Aorta (tissue), 5 donors: ENCODE measurements at places on chromosomes 12 and 14. TPM values are rescaled to one million over a fixed set of nuclear protein-coding genes. Genes with fewer than 3 reads are reported as not detected.

DNA sequence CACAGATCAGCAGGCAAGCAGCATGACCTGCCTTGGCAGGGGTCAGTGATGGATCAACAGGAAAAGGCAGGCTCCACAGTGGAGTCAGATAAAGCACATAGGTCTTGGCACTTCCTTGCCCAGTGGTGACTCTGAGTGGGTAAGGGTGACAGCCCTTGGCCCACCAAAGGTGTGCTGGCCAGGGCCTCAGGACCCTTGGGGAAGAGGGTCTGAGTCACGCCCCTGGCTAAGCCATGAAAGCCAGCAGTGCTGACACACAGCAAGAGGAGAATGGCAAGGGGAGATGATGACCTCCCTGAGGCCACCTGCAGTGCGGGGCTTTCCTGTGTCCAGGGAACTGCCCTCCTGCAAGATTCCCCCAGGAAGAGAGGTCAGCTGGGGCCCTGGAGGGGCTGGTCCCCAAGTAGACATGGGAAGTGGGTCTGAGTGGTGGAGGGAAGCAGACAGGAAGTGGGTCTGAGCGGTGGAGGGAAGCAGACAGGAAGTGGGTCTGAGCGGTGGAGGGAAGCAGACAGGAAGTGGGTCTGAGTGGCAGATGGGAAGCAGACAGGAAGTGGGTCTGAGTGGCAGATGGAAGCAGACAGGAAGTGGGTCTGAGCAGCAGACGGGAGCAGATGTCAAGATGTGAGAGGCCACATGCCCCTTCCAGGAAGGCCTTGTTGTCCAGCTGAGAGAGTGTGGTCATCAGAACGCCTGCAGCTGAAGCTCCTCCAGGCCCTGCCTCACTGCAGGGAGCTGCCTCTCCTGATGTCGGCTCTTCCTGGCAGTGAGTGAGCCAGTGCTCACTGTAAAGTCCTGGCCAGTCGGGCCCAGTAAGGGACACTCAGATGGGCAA lies 34.8 kb downstream of the DIO3 start:
- no peak for DNase-seq

DNA sequence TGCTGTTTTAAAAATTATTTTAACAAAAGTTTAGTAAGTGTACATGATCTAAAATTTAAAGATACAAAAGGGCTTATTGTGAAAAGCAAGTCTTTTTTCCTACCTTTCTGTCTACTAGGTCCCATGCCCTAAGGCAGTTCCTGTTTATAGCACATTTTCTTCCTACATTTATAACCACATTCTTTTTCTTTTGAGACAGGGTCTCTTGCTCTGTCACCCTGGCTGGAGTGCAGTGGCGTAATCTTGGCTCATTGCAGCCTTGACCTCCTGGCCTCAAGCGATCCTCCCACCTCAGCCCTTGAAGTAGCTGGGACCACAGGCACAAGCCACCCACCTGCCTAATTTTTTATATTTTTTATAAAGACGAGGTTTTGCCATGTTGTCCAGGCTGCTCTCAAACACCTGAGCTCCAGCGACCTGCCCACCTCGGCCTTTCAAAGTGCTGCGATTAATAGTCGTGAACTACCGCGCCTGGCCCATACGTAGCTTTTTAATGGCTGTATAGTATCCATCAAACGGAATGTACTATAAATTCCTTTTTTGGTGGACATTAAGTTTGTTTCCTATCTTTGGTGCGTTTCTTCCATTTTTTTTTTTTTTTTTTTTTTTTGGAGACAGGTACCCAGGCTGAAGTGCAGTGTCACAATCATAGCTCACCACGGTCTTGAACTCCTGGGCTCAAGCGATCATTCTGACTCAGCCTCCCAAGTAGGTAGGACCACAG lies 20.9 kb downstream of the FRS2 start:
- DNase-seq, result no peak

DNA sequence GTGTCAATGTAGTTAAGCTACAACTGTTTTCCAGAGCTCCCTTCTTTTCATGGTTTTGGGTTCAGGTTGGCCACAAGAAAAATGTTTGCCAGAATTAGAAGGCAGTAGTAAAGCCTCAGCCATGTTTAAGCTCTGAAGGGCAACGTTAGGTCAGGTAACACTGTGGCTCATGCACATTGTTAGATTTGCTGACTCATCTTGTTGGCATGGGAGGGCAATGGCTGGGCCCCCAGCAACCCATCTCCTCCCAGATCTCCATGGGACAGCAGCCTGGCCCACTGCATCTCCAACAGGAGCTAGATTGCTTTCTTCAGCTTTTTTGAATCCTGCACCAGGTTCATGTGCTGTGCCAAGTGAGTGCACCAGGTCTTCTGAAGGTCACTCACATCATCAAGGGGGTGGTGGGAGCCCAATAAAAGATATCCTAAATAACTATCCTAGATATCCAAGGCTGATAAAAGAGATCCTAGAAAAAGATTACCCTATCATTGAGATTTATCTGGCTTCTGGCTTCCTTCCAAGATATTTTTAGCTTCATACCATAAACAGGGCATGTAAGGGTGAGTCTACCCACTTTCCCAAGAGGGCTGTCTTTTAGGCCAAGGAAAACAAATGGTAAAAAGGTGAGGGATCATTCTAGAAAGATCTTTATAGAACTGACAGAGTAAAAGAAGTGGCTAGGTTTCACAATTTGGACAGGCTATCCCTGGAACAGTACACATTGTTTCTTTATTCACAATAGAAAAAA lies 28.9 kb downstream of the PTGER2 start:
- no peak for DNase-seq

GRCh38 chr12:54977155-54977554 lies 7.4 kb downstream of the TESPA1 start:
- DNase-seq, result no peak

GRCh38 chr12:78146365-78146772 lies 315.7 kb downstream of the NAV3 start:
- no peak for DNase-seq

DNA sequence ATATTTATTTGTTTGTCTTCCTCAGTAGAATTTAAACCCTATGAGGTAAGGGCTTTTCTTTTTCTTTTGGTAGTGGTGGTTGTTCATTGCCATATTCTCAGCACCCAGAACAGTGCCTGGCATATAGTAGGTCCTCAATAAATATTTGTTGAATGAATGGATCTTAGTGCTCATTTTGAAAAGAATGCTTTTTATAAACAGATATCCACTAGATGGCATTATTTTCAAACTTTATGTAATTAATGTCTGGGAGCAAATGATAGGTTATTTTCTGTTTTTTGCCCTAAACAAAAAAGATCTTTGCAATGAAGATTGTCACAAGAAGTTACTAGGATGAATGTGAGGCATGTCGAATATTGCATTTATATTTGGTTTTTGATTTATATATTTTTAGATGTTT lies 64.1 kb downstream of the RAD51B start:
- DNase-seq, result no peak

DNA sequence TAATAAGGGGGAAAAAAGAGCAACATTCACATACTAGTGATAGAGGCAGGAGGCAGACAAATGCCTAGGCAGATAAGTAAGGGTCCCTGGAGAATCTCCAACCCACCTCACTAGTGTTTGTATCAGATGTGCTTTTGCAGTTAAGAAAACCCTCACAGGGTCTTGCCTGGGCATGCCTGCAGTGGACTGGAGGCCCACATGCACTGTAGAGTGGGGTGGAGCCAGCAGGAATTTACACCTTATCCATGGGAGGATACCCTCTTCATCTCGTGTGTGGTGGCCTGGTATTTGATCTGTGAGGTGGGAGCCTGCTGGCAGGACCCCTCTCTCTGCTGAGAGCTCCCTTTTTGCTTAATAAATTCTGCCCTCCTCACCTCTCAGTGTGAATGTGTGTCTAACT lies 238.0 kb upstream of the SLC16A7 start:
- no peak for DNase-seq

DNA sequence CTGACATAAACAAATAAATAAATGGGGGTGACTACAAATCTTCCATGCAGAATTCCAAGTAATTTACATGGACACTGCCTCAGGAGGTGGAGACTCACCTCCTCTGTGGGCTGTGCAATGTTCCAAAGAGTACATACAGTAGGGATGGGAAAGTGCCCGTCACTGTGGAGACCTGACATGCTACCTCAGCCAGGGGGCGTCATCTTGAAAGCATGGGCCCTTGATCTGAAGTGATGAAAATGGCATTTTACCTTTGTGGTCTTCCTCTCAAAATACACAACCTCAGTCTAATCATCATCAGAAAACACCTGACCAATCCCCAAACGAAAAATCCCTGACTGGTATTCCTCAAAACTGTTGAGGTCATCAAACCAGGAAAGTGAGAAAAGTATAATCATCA lies 48.4 kb downstream of the ANAPC7 start:
- DNase-seq, result no peak

DNA sequence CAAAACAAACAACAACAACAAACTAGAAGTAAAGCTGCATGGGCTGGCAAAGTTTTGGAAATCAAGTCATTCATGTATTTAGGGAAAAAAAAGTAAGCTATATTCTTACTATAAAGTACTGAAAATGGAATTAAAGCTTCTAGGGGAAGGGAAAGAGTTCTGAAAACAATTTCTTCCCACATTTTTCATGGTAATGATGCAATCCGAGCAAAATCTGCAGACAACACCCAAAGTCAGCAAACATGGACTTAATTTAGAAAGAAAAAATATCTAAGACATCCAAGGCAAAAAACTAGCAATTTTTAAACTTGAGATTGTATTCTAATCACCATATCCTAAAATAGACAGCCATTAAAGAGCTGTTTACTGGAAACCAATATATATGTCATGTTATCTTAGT lies 86.3 kb downstream of the LRP6 start:
- DNase-seq, result no peak

GRCh38 chr12:7542046-7542445 lies 38.5 kb upstream of the CD163 start:
- no peak for DNase-seq

GRCh38 chr12:92516277-92516600 lies 186.6 kb upstream of the PLEKHG7 start:
- no peak for DNase-seq

- DNase-seq, result no peak
These were observed 80.9 kb downstream of the WSCD2 start for GRCh38 chr12:108210001-108210400.

GRCh38 chr12:69648476-69648875 lies 37.8 kb upstream of the LRRC10 start:
- DNase-seq, result no peak

- no peak for DNase-seq
These were observed 1002.2 kb upstream of the FLRT2 start for GRCh38 chr14:84527706-84528105.

- no peak for DNase-seq
These were observed 12.1 kb downstream of the PYGL start for GRCh38 chr14:50932156-50932555.

GRCh38 chr12:54486173-54486867 lies 11.2 kb upstream of the NCKAP1L start:
- DNase-seq, result no peak

DNA sequence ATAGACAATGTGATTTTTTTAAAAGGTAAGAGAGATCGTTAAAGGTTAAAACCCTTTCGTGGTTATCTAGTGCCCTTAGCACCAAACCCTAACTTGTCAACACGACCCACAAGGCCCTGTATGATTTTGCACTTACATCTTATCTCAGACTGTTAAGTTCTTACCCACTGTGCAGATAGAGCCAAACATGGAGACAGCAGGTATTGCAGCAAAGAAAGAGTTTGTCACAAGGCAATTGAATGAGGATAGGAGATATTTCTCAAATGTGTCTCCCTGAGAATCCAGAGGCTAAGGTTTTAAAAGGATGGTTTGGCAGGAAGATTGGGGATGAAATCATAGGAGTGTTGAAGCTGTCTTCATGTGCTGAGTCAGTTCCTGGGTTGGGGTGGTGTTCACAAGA lies 313.4 kb downstream of the AEBP2 start:
- no peak for DNase-seq

DNA sequence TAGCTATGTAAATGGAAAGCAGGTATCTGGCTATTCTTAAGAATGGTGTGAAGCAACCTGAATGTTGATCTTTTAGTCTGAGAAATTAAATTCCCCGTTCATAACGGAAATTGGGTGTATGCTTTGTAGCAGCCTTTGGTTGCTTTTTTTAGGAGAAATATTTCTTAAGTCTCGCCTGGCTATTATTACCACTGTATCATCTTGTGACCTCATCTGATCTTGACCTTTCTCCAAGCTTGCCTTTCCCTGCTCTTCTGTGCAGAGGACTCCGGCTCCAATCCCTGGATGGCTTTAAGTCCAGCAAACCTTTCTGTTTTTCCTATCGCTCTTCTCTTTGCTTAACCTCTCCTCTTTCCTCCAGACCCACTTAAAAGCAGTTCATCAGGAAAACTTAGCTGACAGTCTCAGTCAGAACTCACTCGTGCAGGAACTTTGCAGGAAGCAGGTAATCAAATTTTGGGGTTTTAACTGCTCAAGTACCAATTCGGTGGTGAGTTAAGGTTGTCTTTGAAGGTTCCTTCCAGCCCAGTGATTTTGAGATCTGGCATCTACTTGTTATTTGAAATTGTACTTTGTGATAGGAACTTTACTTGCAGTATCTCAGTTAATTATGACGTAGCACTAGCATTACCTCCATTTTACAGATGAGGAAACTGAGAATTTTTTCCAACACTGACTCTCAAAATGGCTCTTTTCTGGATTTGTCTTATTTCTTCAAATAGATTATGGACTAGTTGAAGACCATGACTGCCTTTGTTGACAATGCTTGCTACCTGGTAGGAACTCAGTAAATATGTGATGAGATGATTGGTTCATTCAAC lies 14.1 kb downstream of the PPFIBP1 start:
- DNase-seq, result no peak

Gene DHRS2
- total RNA-seq, result not detected

Gene FOXM1
- 0.84 TPM for total RNA-seq

Gene HOXC5
- total RNA-seq, result 3.8 TPM

Gene TMEM229B
- 2.2 TPM for total RNA-seq

Gene CCDC198
- not detected for total RNA-seq

Gene MGAT4C
- total RNA-seq, result 0.68 TPM

Gene SLC38A6
- 17.2 TPM for total RNA-seq

Gene KRT71
- total RNA-seq, result not detected

Gene PRPF39
- total RNA-seq, result 51.1 TPM

Gene KCNH5
- total RNA-seq, result not detected

Gene RTL1
- total RNA-seq, result not detected

Gene IGF1
- total RNA-seq, result 103 TPM

Gene PYGL
- total RNA-seq, result 78.6 TPM

Gene MIPOL1
- 19.7 TPM for total RNA-seq

Gene ERP27
- total RNA-seq, result 3.2 TPM

Gene GALNT16
- 7.0 TPM for total RNA-seq

Gene CCDC38
- total RNA-seq, result not detected
